CD4-positive, alpha-beta T cell (primary cell): ENCODE measurements at places on chromosomes 11 and 22. TPM values are rescaled to one million over a fixed set of nuclear protein-coding genes. Genes with fewer than 3 reads are reported as not detected.

- no peak for DNase-seq
Measured at GRCh38 chr11:120184946-120185705, 25.7 kb upstream of the OAF start.

DNA sequence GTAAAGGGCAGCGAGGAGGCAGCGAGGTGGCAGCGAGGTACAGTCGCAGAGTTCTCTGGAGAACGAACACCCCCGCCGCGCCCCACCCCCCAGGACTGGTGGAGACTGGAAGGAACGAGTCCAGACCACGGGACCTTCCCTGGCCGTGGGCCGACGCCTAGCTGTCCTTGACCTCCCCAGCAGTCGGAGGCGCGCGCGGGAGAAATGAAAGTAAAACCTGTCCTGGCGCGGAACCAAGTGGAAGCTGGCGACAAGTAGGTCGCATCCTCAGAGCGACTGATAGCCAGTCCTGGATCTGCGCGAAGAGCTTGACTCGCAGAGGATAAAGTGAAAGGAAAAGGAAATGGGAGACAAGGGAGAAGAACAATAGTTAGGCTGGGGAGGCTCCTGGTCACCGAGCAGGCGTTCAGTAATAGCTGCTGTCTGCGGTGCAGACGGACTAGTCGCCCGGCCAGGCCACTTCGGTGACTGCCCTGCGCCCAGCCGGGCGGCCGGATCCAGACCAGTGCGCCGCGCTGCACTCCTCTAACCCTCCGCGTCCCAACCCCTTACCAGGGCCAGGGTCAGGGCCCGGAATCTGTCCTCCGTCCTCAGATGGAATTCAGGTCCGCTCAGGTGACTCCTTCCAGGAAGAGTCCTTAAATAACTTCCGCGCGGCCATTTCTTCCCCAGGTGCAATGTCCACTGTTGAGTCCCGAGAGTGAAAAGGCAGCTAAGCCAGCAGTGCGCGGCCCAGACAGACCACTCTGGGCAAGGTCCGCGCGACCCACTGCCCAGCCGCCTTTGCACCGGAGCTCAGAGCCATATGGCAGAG lies 1.9 kb upstream of the ADM start:
- DNase-seq = peak; percentile 87

- DNase-seq = no peak
Measured at GRCh38 chr11:78261367-78261766, 72.6 kb downstream of the USP35 start.

DNA sequence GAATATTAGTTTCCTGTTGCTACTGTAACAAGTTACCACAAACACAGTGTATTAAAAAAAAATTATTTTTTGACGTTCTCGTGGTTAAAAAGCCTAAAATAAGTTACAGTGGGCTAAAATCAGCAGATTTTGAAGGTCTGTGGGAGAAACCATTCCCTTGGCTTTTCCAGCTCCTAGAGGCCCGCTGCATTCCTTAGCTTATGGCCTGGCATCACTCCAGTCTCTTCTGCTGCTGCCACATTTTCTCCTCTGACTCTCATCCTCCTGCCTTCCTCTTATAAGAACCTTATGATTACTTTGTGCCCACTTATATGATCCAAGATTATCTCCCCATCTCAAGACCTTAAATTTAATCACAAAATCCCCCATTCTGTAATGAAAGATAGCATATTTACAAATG lies 392.7 kb downstream of the GUCY1A2 start:
- DNase-seq = no peak

GRCh38 chr22:50314455-50315288 lies 7.2 kb upstream of the PLXNB2 start:
- DNase-seq = peak; percentile 51

GRCh38 chr22:38465673-38466490 lies 2.0 kb upstream of the KDELR3 start:
- DNase-seq = no peak

DNA sequence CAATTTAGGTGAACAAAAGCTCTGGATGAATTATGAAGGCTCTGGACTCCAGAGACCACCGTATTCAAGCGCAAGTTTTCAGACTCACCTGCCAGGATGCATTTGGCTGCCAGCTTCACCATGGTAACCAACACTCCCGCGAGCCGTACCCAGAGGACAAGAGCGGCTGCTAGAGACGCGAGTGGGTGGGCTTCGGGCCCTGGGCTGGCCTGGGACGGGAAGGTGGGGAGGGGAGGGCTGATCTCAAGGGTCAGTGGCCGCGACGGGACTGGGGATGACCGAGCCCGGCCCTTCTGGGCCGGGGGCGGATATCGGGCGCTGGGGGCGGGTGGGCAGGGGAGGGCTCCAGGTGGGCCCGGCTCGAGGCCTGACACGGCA lies 344 bp downstream of the IFT27 start:
- peak; percentile 19 for DNase-seq

DNA sequence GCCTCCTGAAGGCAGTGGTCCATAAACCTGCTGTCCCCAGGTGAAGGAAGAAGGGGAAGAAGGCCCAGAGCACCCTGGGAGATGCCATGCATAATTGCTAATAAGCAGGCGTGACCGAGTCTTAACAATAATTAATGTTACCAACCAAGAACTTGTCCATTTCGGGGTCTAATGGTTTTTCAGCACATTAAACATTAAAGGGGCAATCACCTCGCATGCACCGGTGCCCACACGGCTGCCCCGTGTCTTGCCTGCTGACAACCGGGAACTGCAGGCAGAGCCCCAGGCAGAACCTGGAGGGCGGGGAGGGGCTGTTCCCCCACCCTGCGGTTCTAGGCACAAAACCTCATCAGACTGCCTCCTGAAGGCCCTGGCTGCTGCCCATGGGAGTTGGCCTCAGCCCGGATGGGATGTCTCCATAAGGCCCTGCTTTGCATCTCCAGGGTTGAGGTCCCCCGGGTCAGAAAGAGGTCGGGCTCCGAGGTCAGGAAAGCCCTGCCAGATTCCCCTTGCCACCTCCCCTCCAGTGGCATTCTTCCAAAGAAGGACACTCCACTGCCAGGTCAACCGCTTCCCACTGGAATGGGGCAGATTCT lies 169.0 kb downstream of the BUD13 start:
- no peak for DNase-seq

- DNase-seq = no peak
Measured at GRCh38 chr22:48236261-48236660, 1473.8 kb downstream of the TBC1D22A start.

DNA sequence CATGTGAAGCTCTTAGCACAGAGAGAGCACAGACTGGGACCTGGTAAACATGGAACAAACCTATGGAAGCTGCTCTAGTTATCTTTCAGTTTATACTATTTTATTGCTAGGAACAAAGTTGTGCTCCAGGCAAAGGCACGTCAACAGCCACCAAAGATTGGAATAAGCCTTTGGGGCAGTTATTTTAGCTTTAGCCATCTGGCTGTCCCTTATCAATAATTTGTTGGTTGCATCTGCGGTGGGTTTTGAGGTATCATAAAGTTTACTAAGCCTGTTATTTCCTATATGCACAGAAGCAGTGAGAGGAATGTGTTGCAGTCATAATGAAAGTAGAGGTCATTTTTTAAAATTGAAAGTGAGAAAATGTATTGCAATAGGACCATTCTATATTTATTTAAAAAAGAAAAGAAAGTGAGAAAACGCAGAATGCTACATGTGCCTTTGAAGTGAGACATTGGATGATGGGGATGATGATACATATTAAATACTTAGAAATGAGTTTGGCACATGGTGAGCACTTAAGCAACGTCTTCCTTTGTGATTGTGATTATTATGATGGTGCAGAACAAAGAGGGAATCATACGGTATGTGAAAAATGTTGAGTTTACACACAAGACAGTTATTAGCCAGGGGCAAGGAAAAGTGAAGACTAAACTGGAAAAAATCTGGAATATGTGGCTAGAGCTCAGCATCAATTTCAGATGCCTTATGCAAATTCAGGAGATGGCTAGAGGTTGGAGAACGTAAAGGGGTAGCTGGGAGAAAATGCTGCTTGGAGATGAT lies 58.3 kb downstream of the PRR5L start:
- no peak for DNase-seq

Gene OR8D1
- not detected for total RNA-seq

Gene CSNK2A3
- total RNA-seq = 0.28 TPM

DNA sequence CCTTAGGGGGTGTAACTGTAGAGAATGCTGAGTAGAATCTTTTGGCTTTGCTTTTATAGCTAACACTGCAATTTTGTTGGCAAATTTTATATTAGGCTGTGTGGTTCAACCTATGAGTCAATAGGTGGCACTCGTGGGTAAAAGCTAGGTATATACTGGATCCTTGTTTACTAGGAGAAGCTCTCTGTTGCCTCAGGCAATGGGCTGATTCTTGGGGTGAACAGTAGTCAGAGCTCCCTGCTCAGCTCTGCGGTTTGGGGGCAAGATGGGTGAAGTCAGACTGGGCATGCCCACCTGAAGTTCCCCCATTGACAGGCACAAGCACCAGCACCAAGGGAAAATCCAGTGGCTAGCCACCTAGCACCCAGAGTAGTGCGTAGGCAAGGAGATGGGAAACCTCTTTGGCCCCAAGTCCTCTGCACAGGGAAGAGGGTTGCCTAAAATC lies 238.7 kb downstream of the FAM181B start:
- no peak for DNase-seq

DNA sequence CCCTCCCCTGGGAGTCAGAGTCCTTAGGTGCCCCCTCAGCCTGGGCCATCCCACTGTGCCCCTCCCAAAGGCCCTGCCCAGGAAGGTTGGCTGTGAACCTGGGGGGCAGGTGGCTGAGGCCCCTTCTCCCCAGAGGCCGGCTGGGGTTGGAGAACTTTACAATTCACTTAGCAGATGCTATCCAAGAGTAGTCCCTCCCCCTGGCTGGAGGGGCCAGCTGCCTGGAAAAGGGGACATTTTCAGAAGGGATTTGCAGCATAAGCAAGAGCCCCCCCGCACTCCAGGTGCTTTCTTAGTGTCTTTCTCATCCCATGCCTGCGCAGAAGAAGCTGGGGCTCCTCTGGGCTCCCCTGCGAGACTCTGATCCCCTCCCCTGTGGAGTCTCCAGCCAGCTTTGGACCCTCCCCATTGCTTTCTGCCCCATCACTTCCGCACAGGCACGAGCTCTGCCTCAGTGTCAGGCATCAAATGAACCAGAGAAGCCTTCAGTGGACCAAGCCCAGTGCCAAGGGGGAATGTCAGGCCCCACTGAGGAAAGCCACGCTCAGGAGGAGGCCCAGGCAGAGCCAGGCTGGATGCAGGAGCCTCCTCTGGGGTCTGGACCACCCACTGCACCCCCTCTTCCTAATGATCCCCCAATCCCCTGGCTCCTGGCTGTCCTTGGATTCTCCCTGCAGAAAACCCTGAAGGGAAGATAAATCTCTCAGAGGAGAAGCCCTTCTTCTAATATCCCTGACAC lies 3.7 kb downstream of the SSTR3 start:
- DNase-seq = no peak

Gene ARAP1
- 69.8 TPM for total RNA-seq

GRCh38 chr11:133952199-133953190 lies 4.3 kb downstream of the IGSF9B start:
- DNase-seq = no peak

DNA sequence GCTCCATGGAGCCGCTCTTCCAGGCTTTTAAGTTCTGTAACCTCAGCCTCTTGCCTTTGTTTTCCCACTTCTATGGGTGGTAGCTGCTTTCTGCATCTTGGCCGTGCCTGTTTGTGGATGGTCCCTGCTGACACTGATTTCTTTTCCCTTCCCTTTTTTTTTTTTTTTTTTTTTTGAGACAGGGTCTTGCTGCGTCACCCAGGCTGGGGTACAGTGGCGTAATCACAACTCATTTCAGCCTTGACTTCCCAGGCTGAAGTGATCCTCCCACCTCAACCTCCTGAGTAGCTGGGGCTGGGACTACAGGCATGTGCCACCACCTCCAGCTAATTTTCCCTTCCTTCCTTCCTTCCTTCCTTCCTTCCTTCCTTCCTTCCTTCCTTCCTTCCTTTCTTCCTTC lies 57.7 kb upstream of the EP300 start:
- DNase-seq = no peak

Gene FAM180B
- 0.92 TPM for total RNA-seq

DNA sequence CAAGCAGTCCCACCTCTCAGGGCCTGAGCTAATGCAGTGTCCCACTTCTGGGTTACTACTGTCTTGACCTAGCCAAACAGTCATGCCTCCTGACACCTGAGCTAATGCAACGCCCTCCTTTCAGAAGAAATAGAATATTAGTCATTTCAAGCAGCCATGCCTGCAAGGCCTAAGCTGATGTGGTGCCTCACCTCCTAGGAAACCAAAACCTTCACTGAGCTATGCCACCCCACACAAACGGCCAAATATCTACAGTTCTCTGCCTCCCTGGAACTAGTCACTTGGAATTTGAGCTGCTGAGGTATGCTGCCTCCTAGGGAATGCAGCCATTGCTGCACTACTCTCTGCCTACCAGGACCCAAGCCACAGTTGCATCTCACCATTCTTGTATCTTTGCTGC lies 8.3 kb upstream of the MS4A6E start:
- no peak for DNase-seq

- no peak for DNase-seq
Measured at GRCh38 chr11:89235083-89235482, 57.4 kb downstream of the TYR start.

GRCh38 chr11:127017482-127017881 lies 16.9 kb upstream of the KIRREL3 start:
- DNase-seq = no peak

DNA sequence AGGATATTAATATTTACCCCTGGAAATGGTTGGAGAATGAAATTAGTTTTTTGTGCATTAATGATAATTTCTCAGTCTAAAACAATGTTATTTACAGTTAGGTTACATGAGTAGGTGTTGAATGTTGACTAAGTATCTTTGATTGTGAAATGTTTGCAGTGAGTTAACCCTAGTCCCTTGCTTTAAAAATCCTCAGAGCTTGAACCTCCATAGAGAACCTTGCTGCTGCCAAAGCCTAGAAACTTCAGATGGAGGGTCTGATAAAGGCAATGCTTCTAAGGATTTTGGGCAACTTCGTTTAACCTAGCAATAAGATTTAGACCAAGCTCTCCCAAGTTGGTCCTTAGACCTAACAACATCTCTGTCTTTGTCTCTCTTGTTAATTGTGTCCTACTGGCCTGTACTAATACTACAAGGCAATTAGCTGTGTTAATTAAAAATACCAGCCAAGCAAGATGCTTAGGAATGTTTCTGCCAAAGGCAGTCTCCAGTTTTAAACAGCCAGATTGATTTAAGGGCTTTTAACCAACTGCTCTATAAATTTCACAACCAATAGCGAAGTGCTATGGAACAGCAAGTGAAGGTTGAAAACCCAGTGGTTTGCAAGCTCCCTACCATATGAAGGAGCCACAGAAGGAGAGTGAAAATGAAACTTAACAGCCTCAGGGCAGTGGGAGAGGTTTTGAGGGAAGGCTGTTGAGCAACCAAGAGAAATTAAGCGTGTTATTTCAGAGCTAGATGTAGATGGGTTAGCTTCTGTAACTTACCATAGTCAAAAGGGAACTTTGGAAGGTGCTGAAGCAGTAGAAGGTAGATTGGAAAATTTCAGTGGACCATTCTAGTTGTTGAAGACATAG lies 295.9 kb upstream of the ANO5 start:
- DNase-seq = no peak

Gene DDI1
- total RNA-seq = not detected

- peak; percentile 80 for DNase-seq
Measured at GRCh38 chr22:38180841-38181452, 683 bp downstream of the PLA2G6 start.
